ENCODE measurements at places on chromosomes 6 and 20.

GRCh38 chr6:129966125-129966524, 52.3 kb upstream of the L3MBTL3 start:
- no peak overlapping the region for H3K4me3 ChIP-seq
- H3K27me3 ChIP-seq, result peaks cover 17% of the 10 kb centered on the region
- no peak for DNase-seq

DNA sequence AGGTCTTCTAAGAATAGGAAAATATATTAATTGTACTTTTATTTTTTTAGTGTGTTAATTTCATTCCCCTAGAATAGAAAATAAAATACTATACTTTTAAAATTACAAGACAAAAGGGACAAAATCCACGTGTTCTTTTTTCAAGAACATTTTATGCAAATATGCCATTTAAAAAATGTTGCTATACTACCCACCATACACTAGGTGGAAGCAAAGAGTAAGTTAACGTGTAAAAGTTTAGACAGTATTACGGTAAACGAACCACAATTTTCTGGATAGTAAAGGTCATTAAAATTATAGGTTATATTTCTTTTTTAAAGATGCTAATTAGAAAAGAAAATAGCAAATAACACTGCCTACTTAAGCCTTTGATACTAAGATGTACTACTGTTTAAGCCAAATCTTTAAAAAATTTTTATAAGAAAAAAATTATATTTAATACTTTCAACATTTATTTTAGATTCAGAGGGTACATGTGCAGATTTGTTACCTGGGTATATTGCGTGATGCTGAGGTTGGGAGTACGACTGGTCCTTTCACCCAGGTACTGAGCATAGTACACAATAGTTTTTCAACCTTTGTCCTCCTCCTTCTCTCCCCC, 287.6 kb downstream of the PHF3 start:
- no peak overlapping the region for H3K27ac ChIP-seq
- H3K4me3 ChIP-seq, result no peak overlapping the region
- H3K4me1 ChIP-seq, result no peaks in the 10 kb centered on the region
- H3K36me3 ChIP-seq, result no peaks in the 10 kb centered on the region
- DNase-seq, result peak; percentile 54

DNA sequence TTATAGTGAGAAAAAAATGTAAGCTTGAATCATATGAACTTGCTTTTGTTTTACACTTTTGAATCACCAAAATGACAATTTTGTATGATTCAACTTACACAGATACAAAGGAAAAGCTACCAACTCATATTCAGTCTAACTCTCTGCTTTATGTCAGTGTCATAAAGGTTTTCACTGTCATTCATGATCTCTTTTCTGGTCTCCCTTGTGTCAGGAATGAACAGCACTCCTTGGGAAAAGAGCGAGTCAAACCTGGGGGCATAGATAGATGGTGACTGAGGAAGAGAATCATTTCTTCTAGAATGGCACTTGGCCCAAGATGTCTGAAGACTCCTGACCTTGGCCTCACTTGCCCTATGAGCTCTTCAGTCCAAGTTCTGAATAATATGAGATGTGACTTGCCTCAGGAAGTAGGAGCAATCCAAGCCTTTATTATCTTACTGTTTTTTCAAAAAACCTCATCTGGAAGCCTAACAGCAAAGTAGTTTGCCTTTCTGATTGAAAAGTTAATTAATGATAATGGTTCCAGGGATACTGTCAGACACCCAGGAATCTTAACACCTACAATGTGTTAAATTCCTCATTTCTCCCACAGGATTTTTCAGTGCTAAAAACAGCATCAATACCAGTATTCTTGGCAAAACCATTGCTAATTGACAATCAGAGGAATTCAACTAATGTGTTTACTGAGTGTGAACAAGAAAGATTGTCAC, 270.0 kb upstream of the HSF2 start:
- no peaks in the 10 kb centered on the region for H3K27me3 ChIP-seq
- H3K4me1 ChIP-seq, result no peaks in the 10 kb centered on the region
- no peak overlapping the region for H3K4me3 ChIP-seq

GRCh38 chr20:18669241-18670019, 81.6 kb downstream of the DTD1 start:
- H3K4me3 ChIP-seq, result no peak overlapping the region
- no peaks in the 10 kb centered on the region for H3K27me3 ChIP-seq
- no peaks in the 10 kb centered on the region for H3K4me1 ChIP-seq
- no peak for DNase-seq
- H3K36me3 ChIP-seq, result 0 out of 2 replicates have a peak, but pooled peaks cover 3% of the 10 kb centered on the region
- no peak overlapping the region for H3K27ac ChIP-seq

GRCh38 chr6:21398741-21399325, 194.7 kb upstream of the SOX4 start:
- H3K36me3 ChIP-seq, result no peaks in the 10 kb centered on the region
- H3K4me3 ChIP-seq, result no peak overlapping the region
- no peak overlapping the region for H3K27ac ChIP-seq
- no peaks in the 10 kb centered on the region for H3K27me3 ChIP-seq

DNA sequence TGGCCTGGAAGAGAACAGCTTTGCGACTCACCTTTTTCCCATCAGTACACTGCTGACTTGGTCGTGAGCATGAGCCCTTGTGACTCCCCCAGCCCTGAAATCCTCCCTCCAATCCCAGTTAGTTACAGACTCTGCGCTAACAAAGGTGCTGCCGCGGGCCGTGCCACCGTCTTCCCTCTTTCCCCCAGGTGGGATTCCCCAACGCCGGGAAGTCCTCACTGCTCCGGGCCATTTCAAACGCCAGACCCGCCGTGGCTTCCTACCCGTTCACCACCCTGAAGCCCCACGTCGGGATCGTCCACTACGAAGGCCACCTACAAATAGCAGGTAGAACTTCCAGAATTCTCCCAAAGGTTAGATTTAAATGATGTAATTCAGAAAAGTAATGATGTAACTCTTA, 16.1 kb downstream of the MTG2 start:
- H3K27ac ChIP-seq, result no peak overlapping the region
- H3K4me3 ChIP-seq, result no peak overlapping the region
- peaks cover 25% of the 10 kb centered on the region for H3K36me3 ChIP-seq
- no peak for DNase-seq

- peak; percentile 64 for DNase-seq
- no peak overlapping the region for H3K27ac ChIP-seq
- no peaks in the 10 kb centered on the region for H3K27me3 ChIP-seq
- no peaks in the 10 kb centered on the region for H3K4me1 ChIP-seq
- H3K36me3 ChIP-seq, result no peaks in the 10 kb centered on the region
Measured at GRCh38 chr6:151209071-151209831, 30.5 kb upstream of the AKAP12 start.

DNA sequence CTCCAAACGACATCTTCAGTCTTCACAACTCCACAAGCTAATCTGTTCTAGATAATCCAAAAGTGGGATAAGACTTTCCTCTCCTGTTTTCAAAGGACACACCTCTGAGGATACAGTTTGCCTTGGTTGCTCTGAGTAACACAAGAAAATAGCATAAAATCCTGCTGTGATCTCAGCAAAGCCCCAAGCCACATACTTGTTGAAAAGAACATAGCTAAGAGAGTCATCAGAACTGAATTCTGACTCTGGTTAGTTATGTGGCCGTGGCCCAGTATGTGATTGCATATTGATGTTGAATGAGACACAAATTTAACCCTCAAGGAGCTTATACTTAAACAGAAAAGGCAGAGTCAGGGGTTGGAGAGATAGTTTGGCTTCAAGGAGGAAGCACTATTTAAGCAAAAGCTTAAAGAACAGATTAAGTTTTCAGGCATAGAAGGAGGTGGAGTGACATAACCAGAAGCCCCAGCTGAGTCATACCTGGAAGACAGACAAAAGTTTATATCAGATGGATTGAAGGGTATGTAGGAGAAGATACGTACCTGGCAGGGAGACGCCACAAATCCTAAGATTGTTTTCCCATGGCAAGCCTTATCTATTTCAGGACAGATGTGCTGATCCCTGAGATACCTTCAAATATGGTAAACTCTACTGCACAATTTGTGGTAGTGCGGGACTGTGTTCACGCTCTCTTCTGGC, 41.2 kb downstream of the OPN5 start:
- H3K27ac ChIP-seq, result no peak overlapping the region
- H3K4me3 ChIP-seq, result no peak overlapping the region
- DNase-seq, result no peak
- H3K36me3 ChIP-seq, result no peaks in the 10 kb centered on the region
- no peaks in the 10 kb centered on the region for H3K4me1 ChIP-seq
- H3K27me3 ChIP-seq, result no peaks in the 10 kb centered on the region

DNA sequence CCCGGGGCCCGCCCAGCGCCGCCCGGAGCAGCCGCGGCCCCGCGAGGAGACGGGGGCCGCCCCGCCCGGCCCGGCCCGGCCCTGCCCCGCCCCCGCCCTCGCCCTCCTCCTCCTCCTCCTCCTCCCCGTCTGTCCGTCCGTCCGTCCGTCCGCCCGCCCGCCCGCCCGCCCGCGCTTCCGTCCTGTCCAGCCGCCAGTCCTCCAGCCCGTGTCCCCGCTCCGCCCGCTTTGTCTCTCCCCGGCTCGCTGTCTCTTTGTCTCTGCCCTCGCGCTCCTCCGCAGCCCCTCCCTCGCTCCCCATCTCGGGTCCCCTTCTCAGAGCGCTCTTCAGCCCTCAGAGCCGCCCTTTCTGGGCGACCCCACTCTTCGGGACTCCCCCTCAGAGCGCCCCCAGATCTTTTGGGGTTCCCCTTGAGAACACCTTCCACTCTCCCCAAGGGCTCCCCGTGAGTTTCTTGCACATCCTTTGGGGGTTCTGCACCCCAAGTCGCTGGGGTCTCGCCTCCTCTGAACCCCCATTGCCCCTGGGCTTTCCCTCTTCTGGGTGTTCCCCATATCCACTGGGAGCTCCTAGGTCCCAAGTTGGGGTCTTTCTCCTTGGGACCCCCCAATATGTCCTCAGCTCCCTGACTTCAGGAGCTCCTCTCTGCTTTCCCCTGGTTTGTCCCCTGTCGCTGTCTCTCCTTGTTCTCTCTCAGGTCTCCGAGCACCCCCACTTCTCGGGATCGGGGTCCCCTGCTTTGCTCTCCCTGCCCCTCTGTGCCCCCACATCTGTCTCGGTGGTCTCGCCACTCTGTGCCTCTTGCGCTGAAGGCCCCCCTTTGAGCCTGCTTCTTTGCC, 79.5 kb upstream of the MYL9 start:
- peaks cover 35% of the 10 kb centered on the region for H3K4me1 ChIP-seq
- peak; percentile 80 for DNase-seq
- no peaks in the 10 kb centered on the region for H3K36me3 ChIP-seq
- H3K27ac ChIP-seq, result peak overlapping the region; percentile 92
- peak overlapping the region; percentile 87 for H3K4me3 ChIP-seq

GRCh38 chr20:55882910-55883309, 122.4 kb downstream of the CBLN4 start:
- H3K36me3 ChIP-seq, result no peaks in the 10 kb centered on the region
- H3K4me1 ChIP-seq, result no peaks in the 10 kb centered on the region
- H3K4me3 ChIP-seq, result no peak overlapping the region
- no peaks in the 10 kb centered on the region for H3K27me3 ChIP-seq
- DNase-seq, result no peak
- H3K27ac ChIP-seq, result no peak overlapping the region

- no peak overlapping the region for H3K27ac ChIP-seq
- H3K4me3 ChIP-seq, result no peak overlapping the region
- no peaks in the 10 kb centered on the region for H3K36me3 ChIP-seq
- peaks cover 3% of the 10 kb centered on the region for H3K27me3 ChIP-seq
- no peak for DNase-seq
Measured at GRCh38 chr6:34035704-34036356, 110.1 kb downstream of the GRM4 start.

DNA sequence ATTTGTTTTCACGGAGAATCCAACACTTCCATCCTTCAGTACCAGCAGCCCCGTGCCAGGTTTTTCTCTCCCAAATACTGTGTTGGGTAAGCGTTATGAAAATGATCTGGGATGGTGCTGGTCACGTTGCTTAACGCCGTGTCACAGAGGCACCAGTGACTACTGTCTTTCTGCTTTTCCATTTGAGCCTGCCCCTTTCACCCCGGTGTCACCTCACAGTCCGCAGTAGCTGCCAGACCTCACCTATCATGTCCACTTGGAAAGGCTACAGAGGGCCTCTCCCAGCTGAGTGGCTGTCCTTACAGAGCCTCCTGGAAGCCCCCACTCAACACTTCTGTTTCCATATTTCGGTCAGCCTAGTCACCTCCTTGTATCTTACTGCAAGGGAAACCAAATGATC, 176.5 kb upstream of the ARID1B start:
- H3K27me3 ChIP-seq, result 0 out of 2 replicates have a peak, but pooled peaks cover 6% of the 10 kb centered on the region
- no peak for DNase-seq
- no peak overlapping the region for H3K27ac ChIP-seq
- H3K4me1 ChIP-seq, result no peaks in the 10 kb centered on the region

- H3K4me1 ChIP-seq, result peaks cover 16% of the 10 kb centered on the region
- no peaks in the 10 kb centered on the region for H3K36me3 ChIP-seq
- no peaks in the 10 kb centered on the region for H3K27me3 ChIP-seq
- no peak overlapping the region for H3K4me3 ChIP-seq
- DNase-seq, result no peak
Measured at GRCh38 chr20:2124564-2125213, 23.1 kb downstream of the STK35 start.

DNA sequence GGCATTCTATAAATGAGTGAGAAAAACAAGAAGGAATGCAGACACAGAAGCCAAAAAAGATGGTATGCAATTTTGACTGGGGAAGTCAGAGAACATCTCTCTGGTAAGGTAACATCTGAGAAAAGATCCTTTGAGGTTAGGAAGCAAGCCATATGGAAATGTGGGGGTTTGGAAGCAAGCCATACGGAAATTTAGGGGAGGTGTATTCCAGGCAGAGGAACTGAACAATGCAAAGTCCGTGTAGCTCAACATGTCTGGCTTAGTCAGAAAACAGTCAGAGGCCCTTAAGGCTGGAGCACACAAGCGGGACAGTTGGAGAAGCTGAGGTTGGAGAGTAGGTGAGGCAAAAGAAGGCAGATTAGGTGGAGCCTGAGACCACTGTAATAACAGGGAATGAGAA, 35.3 kb downstream of the RALGAPA2 start:
- no peaks in the 10 kb centered on the region for H3K27me3 ChIP-seq
- no peaks in the 10 kb centered on the region for H3K4me1 ChIP-seq
- H3K27ac ChIP-seq, result no peak overlapping the region
- no peak overlapping the region for H3K4me3 ChIP-seq
- no peak for DNase-seq

DNA sequence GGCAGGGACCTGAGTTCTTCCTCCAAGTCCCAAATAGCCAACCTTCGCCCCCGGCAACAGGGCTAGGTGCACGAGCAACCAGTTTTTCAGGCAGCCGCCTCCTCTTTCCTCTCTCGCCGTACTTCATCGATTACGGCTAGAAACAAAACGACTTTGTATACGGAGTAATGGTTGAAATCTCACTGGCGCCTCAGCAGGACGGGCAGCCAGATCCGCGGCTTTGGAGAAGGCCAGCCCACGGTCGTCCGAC, 333 bp upstream of the SMIM13 start:
- peak overlapping the region; percentile 89 for H3K27ac ChIP-seq
- H3K27me3 ChIP-seq, result no peaks in the 10 kb centered on the region
- DNase-seq, result no peak
- H3K4me3 ChIP-seq, result peak overlapping the region; percentile 82

Measured in GM23248 (cell line).